LHCN-M2 (cell line): ENCODE measurements at places on chromosomes 5 and 9.

- DNase-seq = no peak
Measured at GRCh38 chr9:90641884-90642487, 638 bp downstream of the DIRAS2 start.

DNA sequence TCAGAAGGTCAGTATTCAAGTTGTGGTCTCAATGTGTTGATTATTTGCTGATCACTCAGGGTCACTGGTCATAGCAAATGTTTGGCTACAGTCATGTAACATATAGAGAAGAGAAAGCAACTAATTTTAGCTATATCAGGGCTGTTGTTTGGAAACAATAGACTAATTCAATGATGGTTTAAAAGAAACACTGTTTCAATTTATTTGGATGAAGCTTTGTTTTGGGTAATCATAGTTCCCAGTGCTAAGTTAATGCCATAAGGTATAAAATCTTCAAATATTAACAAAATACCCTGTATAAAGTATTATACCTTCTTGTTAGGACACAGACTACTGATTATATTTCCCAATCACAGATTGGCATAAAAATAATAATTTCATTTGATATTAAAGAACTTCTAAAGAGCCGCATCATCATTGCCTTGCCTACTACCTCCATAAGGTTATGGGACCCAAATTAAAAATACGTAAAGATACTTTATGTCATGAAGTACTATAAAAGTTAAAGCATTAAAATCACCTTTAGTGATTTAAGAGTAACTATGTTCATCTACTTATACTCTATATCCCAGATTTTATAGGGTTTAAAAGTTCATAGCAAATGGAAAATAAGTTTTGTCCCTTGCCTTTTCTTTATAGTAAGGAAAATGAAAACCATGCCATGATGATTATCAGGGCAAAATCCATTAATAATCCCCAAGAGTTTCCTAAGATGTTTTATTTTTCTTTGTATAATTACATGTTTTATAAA lies 6.0 kb downstream of the NR3C1 start:
- DNase-seq = no peak

- DNase-seq = no peak
Measured at GRCh38 chr9:72356041-72356582, 8.9 kb downstream of the ZFAND5 start.

- no peak for DNase-seq
Measured at GRCh38 chr5:168341178-168341577, 49.7 kb downstream of the WWC1 start.

DNA sequence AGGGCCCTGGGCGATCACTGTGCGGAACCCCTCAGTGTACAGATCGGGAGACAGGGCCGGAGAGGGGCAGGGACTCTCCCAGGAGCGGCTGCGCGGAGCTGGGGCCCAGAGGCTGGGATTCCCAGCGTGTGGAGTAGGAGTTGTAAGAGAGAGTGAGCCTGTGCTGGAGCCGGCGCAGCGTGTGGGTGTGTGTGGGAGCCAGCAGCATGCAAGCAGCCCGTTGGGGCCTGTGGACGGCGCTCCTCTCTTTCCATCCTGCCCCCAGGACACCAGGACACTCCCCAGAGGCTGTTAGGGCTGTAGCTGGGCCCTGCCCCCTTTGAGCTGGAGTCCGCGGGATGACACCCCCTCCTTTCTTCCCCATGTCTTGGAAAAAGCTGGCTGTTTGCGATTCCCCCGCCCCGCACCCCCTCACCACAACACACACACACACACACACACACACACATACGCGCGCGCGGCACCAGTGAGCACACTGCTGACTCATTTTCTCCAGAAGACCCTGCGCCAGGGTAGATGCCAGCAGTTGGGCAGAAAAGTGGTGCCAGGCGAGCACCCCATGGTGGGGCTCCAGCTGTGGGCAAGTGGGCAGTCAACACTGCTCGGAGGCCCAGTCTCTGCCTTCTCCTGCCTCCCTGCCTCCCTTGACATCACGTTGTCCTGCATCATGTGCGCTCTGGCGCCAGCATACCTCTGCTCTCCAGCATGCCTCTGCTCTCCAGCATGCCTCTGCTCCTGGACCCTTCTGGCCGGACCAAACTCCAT lies 1.5 kb downstream of the COL27A1 start:
- peak; percentile 61 for DNase-seq

DNA sequence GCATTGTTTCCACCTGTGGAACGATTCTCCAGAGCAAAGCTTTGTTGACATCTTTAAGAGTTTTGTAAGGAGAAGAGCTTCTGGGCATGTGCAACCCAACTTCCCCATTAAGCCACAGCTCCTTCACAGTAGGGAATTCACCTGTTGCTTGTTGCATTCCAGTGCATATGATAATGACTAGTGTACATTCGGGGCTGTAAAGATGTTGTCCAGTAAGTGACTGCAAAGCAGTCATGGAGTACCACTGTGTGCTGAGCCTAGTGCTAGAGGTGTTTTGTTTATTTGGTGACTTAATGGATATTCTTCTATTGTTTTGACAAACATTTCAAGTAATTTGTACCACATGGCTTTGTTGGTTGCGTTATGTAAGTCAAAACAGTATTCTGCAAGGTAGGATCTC lies 12.8 kb downstream of the UGCG start:
- peak; percentile 30 for DNase-seq

DNA sequence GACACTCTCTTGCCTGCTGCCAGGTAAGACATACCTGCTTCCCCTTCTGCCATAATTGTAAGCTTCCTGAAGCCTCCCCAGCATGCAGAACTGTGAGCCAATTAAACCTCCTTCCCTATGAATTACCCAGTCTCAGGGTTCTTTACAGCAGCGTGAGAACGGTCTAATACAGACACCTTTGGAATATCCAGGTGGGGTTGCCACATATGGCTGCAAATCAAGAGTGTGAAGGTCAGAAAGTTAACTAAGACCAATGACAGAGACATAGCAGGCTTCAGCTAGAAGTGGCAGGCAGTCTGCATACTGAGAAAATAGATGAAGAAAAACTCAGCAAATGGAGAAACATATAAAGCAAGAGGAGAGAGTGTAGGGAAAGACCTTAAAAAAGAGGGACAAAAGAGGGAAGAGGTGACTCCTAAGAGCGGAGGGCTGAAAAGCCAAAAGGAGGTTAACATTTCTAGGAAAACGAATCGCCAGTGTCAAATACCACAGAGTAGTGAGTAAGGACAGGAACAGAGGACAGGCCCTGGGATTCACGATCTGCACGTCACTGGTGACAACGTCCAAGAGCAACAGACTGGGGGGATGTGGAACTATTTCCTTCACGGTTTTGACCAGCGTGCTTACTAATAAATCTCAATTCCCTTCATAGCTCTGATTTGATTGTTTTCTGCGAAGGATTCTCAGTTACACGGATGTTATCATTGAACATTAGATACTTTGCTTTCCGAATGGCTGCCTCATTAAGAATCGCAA lies 1.7 kb upstream of the ACO1 start:
- no peak for DNase-seq
